Hepatic stellate cell (primary cell): ENCODE measurements at places on chromosomes 12 and 14.
A peak's percentile ranks its signal among the peaks of the same experiment; 100 is the strongest.

GRCh38 chr14:20624495-20625070 lies 16.9 kb downstream of the OR6S1 start:
- DNase-seq = no peak

DNA sequence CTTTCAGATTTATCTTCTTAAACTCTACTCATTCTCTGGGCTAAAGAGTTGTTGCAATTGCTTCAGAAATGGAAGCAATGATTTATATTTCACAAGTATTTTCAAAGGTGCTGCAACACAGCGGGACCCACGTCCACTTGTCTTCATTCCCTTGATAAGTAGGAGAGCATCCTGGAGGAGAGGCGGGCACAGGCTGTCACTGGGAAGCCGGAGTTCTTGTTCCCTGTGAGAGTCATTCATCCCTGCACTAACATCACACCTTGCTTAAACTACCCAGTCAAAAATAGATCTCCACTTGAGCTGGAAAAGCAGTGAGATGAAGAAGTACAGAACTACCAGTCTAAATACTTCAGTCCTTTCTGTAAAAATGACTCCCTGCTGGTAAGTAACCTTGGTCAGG lies 160.5 kb upstream of the RASSF8 start:
- DNase-seq = no peak

- no peak for DNase-seq
These were observed 183.2 kb downstream of the C12orf50 start for GRCh38 chr12:87846045-87846444.

DNA sequence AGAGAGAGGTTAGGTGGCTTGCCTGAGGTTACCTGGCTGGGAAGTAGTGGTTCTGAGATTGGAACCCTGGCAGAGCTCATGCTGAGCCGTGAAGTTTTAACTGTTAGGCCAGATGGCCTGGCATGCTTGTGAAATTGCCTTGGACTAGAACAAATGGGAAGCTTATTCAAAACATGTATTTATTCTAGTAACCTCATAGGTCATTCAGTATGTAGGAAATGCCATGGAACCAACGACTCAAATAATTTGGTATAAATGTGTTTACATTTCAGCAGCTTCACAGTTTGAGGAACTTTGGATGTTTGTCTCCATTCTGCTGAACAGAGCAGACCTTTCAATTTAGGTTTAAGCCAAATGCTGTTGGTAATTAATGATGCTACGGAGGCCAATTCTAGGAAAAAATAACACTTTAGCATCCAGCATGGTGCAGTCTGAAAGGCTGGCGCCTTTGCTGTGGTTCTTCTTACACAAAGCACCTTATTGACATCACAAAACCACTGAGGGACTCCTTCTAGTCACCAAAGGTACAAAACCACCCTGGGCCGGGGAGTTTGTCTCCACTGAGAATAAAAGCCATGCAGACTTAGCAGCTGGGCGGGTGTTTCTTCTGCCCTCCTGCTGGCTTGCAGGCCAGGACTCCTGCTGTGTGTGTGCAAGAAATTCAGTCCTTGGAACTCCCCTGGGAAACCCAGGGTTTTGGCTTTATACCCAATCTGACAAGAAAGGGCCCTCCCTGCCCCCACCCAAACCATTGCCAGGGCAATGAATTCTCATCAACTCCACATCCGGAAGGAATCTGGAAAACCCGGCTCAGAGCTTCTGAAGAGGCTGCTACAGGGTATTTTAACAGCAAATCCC lies 64.2 kb downstream of the ELK3 start:
- DNase-seq = peak; percentile 63

DNA sequence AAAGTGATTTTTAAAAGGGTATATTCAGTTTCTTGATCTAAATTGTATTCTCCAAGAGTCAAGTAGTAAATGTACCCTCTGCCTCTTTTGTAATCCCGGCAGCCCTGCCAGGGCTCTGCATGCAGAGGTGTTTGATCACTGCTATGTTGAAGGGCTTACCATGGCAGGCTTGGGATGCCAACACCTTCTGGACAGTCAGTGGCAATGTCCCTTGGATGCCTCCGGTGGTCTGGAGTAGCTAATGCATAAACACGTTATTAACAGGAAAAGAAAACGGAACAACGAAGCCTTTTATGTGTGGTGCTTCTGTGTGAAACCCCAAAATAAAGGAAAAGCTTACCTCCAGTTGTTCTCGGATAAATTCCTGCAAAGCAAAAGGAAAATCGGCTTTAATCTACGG lies 19.9 kb downstream of the EIF2B2 start:
- no peak for DNase-seq

GRCh38 chr14:71555654-71556559 lies 376.3 kb upstream of the RGS6 start:
- no peak for DNase-seq

GRCh38 chr14:79841433-79841832 lies 369.9 kb downstream of the DIO2 start:
- DNase-seq = no peak

DNA sequence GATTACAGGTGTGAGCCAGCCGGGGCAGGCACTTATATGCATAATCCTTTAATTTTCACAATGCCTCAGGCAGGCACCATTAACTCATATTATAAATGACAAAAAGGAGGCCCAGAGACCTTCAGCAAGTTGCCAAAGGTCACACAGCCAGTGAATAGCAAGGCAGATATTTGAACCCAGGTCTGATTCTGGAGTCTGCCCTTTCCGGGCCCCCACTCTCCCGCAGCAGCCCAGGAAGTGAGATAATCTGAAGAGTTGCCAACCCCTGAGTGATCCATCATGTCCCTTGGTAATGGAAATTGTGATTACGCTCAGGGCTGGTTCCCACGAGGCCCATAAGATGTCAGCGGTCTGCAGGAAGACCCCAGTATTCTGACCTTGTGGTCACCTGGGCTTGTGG lies 95.3 kb upstream of the MED13L start:
- DNase-seq = no peak

GRCh38 chr12:113062502-113063395 lies 6.2 kb downstream of the DTX1 start:
- no peak for DNase-seq

DNA sequence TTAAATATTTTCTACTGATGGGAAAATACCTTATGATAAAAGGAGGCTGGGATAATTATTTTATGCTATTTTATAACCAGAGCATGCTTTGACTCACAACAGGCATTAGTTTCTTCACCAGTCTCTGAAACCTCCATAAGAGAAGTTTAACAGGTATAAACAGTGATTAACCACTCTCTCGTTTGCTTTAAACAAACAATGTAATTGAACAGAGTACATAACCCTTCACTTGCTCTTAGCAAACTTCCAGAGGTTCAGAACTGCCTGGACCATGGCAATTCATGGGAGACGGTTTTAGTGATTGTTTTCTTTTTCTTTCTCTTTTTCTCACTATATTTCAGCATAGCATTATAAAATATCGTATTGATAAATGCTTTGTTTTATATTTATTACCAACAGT lies 35.3 kb downstream of the CFAP251 start:
- no peak for DNase-seq

- peak; percentile 58 for DNase-seq
These were observed 25.1 kb upstream of the ATP2B1 start for GRCh38 chr12:89733579-89734201.

- peak; percentile 55 for DNase-seq
These were observed 56.6 kb downstream of the SH2B3 start for GRCh38 chr12:111462210-111462769.

GRCh38 chr14:32683679-32684078 lies 255.0 kb upstream of the NPAS3 start:
- DNase-seq = no peak

GRCh38 chr12:132471011-132471857 lies 18.7 kb upstream of the FBRSL1 start:
- no peak for DNase-seq

GRCh38 chr12:84502907-84503787 lies 409.5 kb downstream of the SLC6A15 start:
- no peak for DNase-seq

GRCh38 chr14:32427726-32428528 lies 98.8 kb downstream of the AKAP6 start:
- no peak for DNase-seq

DNA sequence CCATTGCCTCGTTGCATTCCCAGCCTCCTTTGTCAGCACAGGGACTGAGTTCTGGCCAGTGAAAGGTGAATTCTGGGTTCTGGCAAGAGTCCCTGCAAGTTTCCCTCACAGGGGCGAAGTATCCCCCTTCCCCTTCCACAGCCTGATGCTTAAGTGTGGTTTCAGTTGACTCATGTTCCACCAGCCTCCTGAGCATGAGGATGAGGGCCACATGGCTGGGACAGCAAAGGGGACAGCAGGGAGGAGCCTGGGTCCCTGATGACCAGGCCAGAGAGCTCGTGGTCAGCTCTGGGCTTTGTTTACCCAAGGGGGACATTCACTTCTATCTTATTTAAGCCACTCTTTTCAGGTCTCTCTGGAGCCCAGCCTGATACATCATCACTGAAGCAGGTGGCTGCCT lies 36.5 kb downstream of the CACNA2D4 start:
- DNase-seq = no peak

GRCh38 chr12:62767946-62768345 lies 167.0 kb downstream of the PPM1H start:
- DNase-seq = no peak

DNA sequence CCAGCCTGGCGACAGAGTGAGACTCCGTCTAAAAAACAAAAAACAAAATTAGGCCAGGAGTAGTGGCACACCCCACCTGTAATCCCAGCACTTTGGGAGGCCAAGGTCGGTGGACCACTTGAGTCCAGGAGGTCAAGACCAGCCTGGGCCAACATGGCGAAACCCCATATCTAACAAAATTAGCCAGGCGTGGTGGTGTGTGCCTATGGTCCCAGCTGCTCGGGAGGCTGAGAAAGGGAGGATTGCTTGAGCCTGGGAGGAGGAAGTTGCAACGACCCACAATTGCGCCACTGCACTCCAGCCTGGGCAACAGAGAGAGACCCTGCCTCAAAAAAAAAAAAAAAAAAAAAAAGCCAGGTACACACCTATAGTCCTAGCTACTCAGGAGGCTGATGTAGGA lies 37.0 kb downstream of the KDM2B start:
- no peak for DNase-seq

DNA sequence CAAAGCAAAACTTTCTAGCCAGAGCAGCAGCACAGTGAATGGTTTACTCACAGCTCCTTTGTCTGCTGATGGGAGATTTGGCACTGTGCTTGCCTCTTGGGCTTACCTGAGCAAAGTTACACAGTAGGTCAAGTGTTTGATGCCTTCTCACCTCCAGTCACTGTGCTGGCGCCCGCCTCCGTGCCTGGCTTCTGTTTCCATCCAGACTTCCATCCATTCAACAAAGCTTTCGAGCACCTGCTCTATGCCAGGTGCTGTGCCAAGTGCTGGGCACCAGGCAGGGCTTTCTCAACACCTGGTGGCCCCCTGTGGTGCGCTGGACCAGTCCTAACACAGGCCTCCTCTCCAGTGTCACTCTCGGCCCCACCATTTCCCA lies 199.2 kb upstream of the EEA1 start:
- no peak for DNase-seq

DNA sequence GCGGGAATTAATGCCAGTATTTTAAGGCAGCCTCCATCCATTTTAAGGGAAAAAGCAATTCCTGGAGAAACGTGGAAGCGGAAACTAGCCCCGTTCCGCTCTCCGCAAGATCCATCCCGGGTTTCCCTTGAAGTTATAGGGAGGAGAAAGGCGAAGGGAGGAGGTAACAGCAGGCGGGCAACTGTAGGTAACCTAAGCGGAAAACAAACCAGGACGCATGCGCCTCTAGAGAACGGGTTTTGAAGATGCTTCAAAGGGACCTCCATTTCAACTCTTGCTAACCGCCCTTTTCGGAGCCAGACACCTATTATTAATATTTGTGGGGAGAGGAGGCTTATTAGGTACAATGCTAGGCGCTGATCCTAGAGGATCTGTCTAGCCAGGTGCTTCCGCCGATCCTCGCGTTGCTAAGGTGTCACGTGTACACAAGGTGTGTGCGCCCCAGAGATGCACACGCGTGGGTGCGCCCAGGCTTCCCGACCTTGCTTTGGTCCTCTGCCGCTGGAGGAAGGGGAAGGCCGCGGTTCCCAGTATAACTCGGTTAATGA lies 6.2 kb downstream of the TBX5 start:
- no peak for DNase-seq

DNA sequence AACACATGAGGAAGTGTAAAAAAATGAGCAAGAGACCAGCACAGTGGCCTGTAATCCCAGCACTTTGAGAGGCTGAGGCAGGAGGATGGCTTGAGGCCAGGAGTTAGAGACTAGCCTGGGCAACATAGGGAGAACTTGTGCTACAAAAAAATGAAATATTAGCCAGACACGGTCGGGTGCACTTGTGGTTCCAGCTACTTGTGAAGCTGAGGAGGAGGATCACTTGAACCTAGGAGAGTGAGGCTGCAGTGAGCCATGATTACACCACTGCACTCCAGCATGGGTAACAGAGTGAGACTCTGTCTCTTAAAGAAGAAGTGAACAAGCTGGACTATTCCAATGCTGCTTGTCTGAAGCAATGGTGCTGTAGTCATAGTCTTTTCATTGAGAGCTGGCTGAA lies 36.3 kb upstream of the MAP3K9 start:
- no peak for DNase-seq

DNA sequence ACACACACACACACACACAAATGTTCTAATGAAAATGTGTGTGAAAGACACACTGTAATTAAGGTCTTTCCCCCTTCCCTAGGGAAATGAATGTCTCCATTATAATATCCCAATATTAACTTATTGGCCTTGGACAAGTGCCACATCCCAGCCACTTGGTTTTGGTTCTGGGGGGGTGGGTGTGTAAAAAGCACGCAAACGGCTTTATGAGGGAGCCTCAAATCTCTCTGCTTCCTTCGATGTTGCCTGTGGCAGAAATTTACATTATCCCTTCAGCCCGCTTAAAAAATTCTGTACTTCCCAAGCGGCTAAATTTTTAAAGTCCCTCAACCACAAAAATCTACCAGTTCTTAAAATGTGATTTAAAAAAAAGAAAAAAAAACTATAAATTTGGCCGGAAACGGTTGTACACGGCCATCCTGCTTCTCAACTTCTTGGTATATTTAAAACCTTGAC lies 432 bp downstream of the C14orf93 start:
- no peak for DNase-seq

DNA sequence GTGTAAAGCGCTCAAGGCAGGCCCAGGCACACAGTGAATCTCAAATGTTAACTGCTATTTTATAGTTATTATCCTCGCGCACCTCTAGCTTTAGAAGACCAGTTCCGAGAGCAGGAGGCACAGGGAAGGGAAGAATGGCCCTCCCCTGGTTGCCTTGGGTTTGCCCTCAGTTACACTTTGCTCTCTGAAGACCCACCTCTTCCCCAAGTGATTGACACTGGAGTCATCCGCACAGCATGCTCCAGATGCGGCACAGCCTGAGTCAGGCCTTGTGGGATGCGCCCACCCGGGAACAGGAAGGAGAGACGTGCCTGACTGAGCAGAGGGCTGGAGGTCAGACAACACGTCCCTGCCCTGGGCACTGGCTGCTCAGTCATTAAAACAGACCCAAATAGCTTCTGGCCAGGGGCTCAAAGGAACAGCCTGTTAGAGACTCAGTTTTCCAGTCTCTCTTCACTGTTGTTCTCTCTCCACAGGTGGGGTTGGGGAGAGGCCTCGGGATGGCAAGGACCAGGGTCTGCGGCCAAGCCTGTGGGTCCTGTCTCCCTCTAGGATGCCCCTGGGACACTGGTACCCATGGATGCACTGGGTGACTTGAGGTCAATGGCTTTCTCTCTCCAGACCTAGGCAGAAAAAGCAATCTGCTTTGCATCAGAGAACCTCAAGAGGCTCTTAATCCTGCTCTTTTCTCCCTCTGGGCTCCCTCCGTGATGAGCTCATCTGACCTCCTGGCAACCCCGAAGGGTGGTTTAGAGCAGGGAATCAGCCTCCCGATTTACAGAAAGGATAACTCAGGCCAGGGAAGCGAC lies 13.6 kb upstream of the MLXIP start:
- DNase-seq = peak; percentile 79
